AG09309 (cell line): ENCODE measurements at places on chromosomes 11 and 22.

- DNase-seq, result no peak
These were observed 54.3 kb downstream of the SYTL2 start for GRCh38 chr11:85756401-85757200.

GRCh38 chr11:71491531-71491930, 35.5 kb upstream of the KRTAP5-7 start:
- DNase-seq, result no peak

DNA sequence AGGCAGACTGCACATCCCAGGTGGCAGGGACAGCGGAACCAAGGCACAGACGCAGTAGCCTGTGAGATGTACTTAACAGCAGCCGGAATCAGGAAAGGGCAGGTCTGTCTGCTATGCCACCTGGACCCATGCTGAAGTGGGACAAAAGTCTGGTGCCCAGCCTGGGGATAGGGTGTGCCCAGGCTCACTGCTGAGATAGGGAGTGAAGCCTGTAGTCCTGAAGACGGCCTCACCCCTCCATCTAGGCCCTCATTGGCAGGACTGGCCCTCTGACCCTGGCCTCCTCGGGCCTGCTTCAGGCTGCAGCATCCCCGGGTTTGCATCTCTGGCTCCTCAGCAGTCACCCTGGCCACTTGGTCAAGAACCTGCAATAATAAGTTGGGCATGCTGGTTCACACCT, 32.4 kb upstream of the TSKU start:
- DNase-seq, result no peak

GRCh38 chr22:48438800-48439559, 1388.7 kb downstream of the BRD1 start:
- peak; percentile 29 for DNase-seq
